Left colon (tissue), 2 donors: ENCODE measurements at places on chromosomes 11 and 22. TPM values are rescaled to one million over a fixed set of nuclear protein-coding genes. Genes with fewer than 3 reads are reported as not detected.

OR51A4 gene
- total RNA-seq, result not detected

DNA sequence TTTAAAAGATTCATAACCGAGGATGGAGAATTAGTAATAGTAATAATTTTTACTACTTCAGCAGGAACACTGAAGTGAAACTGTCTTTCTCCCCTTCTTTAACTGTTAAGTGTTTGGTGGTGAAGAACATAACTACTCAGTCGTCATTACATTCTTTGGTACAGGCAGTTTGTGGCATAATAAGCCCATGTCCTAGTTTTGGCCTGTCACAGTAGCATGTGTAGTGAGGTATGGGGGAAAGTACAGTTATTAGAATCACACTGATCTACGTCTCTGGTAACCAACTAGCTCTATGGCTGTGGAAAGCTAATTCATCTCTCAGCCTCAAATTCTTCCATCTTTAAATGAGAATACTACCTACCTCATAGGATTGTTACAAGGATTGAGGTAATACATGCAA is 71.8 kb downstream of the RBFOX2 start:
- DNase-seq, result no peak

DNA sequence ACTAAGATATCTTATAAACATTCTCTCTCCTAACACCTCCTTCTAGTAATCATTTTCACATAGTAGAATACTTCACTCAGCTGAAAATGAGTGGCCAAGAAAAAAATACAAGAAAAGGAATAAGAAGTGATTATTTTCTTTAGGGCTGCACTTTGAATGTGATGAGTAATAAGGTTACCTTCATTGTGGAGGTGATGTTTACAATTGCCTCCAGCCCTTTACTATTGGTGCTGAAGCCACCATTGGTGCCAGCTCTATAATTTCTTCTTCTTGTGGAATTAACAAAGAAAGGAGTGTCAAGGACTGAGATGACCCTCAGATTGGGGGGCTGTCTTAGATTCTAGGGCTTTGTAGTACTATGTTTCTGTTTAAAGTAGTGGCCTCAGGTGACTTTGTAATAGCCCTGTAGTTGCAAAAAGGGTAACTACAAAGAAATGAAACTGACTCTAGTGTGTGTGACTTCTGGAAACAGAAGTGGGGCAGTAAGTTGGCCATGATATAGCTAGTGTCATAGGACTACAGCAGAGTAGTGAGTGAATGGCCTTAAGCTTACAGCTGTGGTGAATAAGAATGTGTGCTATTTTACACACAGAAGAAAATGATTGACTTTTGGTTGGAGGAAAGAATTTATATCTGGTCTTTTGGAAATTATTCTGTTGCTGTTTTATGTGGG is 287.2 kb downstream of the TMEM135 start:
- DNase-seq, result no peak

GRCh38 chr11:19829109-19829837 is 116.6 kb downstream of the NAV2 start:
- peak; percentile 24 for DNase-seq

- no peak for DNase-seq
Measured at GRCh38 chr11:11843211-11843621, 1.4 kb downstream of the USP47 start.

CLDN5 gene
- 27.7 TPM for total RNA-seq

- DNase-seq, result peak; percentile 90
Measured at GRCh38 chr11:3126207-3126865, 38.8 kb downstream of the OSBPL5 start.

HEPN1 gene
- not detected for total RNA-seq

DNA sequence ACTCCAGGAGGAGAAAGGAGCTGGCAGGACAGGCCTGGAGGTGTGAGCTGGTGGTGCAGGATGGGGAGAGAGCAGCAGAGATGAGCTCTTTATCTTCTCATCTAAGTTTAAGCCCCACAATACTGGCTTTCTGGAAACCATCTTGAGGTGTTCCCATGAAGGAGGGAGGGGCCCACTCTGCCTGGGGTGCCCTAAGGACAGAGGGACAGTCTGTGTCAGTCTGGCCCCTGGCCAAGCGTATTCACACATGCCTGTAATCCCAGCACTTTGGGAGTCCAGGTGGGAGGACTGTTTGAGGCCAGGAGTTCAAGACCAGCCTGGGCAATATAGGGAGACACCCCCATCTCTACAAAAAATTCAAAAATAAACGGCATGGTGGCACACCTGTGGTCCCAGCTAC is 8.9 kb downstream of the SERHL2 start:
- no peak for DNase-seq

KCNQ1OT1 gene
- 1.9 TPM for total RNA-seq

DNA sequence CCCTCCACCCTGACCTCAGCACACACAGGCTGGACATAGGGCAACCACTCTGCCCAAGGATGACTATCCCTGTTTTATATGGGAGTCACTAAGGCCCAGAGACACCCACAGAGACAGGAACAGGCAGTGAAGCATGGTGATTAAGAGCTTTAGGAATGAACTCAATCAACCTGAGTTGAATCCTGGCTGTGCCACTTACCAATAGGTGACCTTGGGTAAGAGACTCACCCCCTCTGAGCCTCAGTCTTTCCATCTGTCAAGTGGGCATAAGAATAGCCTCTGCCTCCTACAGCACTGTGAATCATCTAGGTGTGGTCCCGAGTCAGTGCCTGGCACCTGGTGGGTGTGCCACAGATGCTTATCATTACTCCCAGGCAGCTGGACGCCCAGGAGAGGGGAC is 6.8 kb downstream of the CRYBB1 start:
- DNase-seq, result no peak

- DNase-seq, result no peak
Measured at GRCh38 chr11:47409440-47410369, 1.3 kb downstream of the SLC39A13 start.

GRCh38 chr11:88035271-88035670 is 140.0 kb downstream of the RAB38 start:
- DNase-seq, result no peak

DNA sequence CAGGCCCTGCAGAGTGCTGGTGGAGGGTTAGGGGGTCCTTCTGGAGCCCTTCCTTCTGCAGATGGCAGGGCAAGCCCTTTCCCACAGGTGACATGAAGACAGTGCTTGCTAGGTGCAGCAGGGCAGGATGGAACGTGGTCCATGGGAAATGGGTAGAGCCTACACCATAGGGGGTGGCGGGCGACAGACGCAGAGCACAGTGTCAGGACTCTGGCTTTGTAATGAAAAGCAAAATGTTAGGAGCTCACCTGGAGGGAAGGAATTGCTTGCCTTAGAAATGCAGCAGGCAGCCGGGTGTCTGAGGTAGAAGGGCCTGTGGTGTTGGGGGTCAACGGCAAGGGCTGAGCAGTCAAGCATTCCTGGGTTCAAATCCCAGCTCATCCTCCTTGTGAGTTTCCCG is 54.9 kb downstream of the ARHGAP8 start:
- DNase-seq, result no peak

GRCh38 chr11:69442807-69443137 is 38.7 kb upstream of the LINC01488 start:
- DNase-seq, result no peak

GRCh38 chr11:95147364-95147905 is 57.8 kb downstream of the ENDOD1 start:
- DNase-seq, result no peak

DNA sequence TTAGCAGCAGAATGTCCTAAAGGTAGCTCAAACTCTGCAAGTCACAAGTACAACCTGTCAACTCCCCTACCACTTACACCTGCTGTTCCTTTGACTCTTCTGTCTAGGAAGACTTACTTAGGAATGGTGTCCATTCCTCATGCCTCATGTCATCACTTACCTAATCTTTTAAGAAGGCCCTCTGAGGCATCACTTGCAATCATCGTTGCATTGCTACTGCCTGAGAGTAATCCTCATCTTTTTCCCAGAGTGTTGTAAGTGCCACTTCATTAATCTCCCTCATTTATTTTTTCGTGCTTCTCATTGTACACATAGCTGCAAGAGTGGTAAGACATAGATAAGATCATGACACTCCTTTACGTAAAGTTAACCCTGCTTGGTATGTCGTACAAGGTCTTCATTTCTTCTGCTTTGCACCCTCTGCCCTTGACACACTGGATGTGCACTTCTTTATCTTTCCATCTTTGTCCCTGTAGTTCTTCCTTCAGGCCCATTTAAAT is 54.6 kb downstream of the SFI1 start:
- no peak for DNase-seq

DNA sequence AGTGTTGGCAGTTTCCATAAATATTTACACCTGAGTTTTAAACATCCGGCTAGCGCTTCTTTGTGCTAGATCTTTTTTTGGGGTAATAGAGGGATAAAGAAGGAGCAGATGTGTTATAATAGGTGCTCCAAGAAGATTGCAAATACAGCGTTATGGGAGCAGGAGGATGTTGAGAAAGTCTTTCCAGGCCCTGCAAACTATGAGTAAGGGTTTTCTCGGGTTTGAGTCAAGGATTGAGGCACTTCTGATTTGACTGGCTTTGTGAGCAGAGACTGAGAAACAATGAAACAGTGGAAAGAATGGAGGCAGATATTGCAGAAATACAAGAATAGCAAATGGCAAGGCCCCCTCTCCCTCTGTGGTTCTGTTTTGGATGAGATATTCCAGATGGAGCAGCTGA is 155.0 kb upstream of the TIMP3 start:
- no peak for DNase-seq

DNA sequence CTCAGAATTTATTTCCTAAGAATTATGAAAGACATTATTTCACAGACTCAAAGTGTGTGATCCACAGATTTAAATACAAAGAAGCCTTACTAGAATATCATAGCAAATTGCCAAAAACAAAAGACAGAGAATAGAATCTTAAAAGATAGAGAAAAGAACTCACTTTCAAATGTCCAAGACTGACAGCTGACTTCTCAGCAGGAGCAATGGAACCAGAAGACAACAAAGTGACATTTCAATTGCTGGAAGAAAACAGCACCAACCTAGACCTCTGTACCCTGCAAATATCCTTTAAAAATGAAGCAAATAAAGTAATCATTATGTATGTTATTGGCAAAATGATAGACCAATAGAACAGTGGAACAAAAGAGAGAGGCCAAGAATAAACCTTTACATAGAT is 109.2 kb downstream of the TTC17 start:
- no peak for DNase-seq

GRCh38 chr11:44608991-44609782 is 43.7 kb downstream of the CD82 start:
- no peak for DNase-seq

DNA sequence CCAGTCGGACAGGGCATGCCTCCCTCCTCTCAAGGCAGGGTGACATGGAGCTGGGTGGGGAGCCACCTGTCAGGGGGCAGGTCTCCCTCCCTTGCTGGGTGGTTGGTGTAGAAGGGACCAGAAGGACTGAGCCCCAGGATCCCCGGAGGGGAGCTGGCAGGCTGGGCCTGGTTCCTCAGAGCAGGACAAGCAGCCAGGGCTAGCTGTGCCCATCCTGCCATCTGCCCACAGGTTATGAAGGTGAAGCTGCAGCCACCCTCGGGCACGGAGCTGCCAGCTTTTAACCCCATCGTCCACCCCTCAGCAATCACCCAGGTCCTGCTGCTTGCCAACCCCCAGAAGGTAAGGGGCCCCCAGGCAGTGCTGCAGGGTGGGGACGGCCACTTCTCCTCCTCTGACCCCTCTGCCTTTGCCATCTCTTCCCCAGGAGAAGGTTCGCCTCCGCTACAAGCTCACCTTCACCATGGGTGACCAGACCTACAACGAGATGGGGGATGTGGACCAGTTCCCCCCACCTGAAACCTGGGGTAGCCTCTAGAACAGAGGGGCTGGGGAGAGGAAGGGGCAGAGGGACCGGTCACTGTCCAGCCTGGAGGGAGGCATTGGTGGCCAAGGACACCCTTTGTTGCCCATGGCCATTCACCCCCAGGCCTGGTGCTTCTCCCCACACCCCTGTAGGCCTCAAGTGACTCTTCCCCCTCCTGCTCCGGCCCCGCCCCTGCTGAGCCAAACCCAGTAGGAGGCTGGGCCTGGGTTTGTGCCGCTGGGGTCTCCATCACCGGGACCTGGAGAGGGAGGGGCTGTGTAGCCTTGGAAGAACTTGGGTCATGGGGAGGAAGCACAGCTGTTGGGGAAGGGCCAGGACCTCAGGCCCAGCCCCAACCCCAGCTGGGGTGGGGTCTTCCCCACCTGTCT is 7.0 kb upstream of the SH3BP1 start:
- DNase-seq, result no peak

CLNS1A gene
- total RNA-seq, result 73.9 TPM

DNA sequence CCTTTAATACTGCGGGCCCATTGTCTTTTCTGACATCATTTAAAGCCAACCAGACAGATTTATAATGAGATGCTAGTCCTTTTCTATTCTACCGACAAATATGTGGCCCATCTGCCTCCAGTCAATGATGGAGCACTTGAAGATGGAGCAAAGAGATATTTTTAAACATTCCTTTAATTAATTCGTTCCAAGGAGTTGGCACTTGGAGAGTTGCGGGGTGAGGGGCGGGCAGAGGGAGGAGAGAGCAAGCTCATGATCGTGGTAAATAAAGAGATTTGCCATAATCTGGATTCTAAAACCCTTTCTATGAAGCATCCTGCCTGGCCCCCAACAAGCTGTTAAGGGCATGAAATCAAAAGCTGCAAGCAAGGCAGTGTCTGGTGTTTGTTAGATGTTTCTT is 5.0 kb downstream of the SLC1A2 start:
- DNase-seq, result no peak

DNA sequence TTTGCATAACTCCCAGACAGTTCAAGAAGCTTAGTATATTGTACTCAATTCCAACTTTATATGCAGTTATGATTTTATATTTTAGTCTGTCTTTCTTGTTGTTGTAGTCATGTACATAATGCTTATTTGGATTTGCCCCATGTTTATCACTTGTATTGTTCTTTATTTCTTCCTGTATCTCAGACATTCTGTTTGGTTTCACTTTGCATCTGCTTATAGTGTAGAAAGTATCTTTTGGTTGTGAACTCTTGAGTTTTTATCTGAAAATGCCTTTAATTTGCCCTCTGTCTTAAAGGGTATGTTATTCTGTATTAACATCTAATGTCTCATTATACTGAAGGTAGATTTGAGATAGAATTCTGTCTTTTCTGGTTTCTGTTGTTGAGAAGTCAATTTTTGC is 275.4 kb downstream of the DYNC2H1 start:
- DNase-seq, result no peak

DNA sequence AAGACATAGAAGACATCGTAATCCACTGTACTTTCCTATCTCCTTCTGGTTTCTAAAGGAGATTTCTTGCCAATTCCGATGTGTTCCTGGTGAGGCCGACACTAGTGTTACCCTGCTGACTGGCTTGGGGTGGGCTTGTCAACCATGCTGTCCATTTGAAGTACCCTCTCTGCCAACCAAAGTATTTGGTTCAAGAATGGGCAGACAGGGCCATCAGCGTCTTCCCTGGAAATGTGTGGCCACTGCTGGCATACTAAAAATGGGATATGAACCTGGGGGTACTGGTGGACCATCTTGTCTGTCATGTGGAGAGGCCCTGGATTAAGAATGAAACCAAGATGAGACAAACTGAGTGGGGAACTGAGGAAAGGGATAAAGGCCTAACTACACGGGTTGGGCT is 1.8 kb upstream of the VSTM5 start:
- DNase-seq, result no peak

HEPHL1 gene
- total RNA-seq, result not detected

GRCh38 chr11:44030996-44031395 is 16.8 kb upstream of the ACCSL start:
- DNase-seq, result no peak

GRCh38 chr22:48944751-48945620 is 882.7 kb downstream of the BRD1 start:
- no peak for DNase-seq

MPZL2 gene
- 62.1 TPM for total RNA-seq

CD6 gene
- total RNA-seq, result 1.9 TPM
